ENCODE measurements at places on chromosomes 1 and 21.

DNA sequence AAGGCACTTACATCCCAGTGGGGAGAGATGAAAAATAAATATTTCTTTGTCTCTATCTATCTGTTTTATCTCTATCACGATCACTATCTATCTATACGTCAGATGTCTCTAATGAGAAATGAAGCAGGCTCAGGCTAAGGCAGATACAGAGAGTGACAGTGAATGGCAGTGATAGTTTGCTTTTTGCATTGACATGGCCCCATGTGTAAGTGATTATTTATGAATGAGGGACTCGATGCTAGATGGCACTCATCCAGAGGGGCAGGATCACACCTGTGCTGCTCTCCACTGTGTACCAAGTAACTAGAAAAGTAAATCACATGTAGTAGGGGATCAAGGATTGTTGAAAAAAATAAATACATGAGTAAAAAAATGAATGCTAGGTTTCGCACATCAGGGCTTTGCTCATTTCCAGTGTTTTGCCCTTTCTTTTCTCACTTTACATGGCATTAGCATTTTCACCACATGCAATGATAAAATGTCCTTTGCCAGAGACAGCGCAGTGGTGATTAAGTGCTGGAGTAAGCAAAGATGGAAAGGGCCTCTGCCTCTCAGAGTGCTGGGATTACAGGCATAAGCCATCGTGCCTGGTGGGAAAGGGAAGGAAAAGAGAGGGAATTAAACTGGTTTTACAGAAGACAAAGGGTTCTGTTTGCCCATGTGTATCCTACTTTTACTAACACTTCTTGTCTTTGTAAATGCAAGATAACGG is 16.5 kb downstream of the TBX19 start:
- DNase-seq: no peak

DNA sequence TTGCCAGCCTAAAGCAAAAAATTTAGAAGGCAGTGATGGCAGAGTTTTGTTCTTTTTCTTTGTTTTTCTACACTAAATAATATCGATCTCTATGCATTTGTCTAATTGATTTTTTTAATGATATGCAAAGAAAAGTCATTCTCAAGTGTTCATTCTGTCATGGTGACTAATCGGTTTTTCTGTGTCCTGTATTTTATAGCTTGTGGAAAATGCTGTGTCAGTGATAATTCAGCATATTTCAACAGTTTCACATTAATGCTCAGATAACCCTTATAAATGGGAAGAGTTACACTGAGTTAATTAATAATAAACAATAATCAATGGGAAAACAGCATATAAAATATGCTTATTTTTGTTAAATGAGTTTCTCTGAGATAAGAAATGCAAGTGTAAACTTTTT is 824.9 kb downstream of the AMY1C start:
- DNase-seq: no peak

- no peak for DNase-seq
Observed at GRCh38 chr1:143736562-143736961, 235.2 kb downstream of the FAM72C start.

- no peak for DNase-seq
Observed at GRCh38 chr1:82994616-82995263, 1004.2 kb downstream of the TTLL7 start.

DNA sequence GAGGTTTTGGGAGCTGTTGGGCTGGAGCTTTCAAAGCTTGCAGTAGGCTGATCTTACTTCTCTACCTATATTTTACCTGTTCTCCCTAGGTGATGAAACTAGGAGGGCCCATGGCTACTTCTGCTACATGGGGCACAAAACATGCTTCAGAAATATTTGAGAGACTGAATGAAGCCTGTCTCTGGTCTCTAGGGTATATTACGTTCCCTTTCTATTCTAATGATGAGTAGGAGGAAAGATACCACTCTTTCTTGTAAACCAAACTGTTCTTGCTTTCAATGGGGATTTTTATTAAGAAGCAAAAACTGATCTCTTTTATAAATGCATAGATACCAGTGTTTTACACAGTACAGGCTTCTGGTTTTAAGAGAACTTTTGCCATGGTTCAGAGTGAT is 103.1 kb downstream of the GALNT2 start:
- DNase-seq: no peak

DNA sequence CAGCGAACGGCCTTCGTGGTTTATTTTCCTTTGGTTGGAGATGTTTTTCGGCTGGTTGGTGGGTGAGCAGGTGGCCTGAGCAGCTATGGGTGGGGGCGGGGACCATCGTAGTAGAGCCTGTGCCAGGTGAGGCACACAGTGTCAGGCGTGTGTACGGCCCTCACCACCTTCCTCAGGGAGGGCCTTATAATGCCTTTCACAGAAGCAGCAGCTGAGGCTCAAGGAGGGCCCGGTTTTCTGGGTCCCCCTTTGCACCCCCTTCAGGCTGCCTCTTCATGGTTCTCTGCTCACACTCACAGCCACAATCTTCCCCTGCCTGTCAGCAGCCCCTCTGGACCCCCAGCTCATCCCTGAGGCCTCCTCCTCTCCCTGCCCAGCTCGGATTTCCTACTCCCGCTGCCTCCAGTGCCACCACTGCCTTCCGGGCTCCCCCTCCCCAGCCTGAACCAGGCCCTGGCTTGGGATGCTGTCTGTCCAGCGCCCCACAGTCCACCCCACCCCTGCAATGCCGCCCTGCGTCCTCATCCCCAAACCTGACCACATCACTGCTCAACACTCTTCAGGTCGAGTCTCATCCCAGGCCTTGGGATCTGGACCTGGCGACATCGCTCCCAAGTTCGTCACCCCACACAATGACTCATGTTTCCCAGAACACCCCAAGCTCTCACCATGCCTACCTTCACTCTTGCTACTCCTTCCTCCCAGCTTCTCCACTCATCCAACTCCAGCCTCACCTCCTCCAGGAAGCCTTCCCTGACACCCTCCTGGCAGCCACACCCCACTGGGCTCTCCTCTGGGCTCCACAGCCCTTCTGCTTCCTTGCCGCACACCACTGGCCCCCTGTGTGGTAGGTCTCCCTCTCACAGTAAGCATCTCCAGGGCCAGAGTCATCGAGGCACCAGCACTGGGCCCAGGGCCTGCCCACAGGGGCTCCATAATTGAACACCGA is 53.9 kb downstream of the DMRTB1 start:
- no peak for DNase-seq

DNA sequence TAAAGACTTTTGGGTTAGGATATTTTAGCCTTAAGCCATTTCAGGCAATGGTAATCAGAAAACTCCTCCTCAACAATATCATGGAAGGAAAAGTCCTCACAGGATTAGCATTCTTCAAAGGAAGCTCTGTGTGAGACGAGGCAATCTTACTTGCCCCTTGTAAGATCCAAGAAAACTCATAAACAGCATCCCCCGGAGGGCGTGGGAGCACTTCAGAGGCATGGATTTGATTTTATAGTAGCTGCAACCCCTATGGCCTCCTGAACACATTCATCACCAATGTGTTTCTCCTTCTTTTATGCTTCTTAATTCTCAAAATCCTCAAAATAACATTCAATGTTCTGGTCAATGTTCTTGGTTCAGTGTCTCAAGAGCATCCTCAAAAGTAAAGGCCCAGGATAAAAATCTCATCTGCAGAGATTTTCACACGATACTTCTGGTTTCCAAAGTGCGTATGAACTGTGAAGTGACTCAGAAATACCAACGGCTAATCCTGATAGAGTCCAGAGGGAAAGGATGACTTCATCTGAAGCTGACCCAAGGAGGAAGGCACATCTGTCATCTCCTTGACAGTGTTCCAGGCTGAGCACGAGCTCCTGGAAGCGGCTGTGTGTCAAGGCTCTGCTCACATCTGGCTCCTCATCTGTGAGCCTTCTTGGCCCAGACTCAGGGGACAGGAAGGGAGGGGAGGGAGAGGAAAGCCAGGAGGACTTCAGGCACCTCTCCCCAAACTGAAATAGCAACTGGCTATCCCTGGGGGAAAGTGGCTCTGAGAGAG is 49.3 kb upstream of the PSEN2 start:
- DNase-seq: peak; percentile 87

DNA sequence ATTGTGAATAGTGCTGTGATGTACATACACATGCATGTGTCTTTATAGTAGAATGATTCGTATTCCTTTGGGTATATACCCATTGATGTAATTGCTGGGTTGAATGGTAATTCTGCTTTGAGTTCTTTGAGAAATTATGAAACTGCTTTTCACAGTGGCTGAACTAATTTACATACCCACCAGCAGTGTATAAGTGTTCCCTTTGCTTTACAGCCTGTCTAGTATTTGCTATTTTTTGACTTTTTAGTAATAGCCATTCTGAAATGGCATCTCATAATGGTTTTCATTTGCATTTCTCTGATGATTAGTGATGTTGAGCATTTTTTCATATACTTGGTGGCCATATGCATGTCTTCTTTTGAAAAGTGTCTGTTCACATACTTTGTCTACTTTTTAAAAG is 54.5 kb upstream of the FAM78B start:
- no peak for DNase-seq

- DNase-seq: no peak
Observed at GRCh38 chr21:35737899-35738346, 322.4 kb downstream of the SETD4 start.

GRCh38 chr1:7292714-7293419 is 478.2 kb upstream of the VAMP3 start:
- DNase-seq: no peak

GRCh38 chr1:61742620-61743430 is 545 bp downstream of the PATJ start:
- DNase-seq: peak; percentile 61

GRCh38 chr1:41501581-41501980 is 17.1 kb upstream of the EDN2 start:
- DNase-seq: no peak

- DNase-seq: peak; percentile 99
Observed at GRCh38 chr1:41713557-41714327, 205.0 kb downstream of the HIVEP3 start.

- no peak for DNase-seq
Observed at GRCh38 chr1:19078536-19078935, 122.1 kb upstream of the IFFO2 start.

GRCh38 chr1:78797108-78797781 is 147.6 kb downstream of the IFI44 start:
- no peak for DNase-seq

GRCh38 chr21:45436351-45437065 is 31.5 kb downstream of the COL18A1 start:
- DNase-seq: no peak

DNA sequence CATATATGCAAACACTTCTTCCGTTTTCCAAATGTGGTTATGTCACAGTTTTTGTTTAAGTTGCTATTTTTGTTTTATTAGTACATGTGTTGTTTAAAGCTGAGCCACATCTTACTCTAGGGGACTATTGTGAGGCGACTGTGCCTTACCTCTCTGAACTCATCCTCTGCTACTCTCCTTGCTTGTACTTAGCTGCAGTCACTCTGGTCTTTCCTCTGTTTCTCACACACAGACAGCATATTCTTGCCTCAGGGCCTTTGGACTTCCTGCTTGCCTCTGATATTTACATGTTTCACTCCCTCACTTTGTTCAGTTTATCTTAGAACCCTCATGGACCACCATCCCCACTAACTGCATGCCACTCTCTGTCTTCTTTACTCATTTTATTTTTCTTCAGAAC is 101.1 kb downstream of the MACF1 start:
- no peak for DNase-seq

DNA sequence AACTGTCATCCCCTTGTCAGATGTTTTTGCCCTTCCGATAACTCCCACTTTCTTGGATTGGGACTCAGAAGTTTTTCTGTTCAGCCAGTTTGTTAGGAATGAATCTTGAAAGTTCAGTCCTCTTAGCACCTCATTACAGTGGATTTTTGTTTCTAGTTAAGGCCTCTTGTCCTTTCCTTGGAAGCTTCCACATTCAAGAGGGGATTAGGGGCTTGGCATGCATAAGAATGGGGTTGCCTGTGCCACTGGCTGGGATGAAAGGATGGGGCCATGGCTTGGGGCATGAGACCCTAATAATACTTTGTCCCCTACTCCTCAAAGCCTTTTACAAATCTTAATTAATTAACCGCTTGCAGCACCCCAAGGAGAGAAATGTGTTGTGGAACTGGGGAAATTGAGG is 2.4 kb upstream of the DHDDS start:
- no peak for DNase-seq

DNA sequence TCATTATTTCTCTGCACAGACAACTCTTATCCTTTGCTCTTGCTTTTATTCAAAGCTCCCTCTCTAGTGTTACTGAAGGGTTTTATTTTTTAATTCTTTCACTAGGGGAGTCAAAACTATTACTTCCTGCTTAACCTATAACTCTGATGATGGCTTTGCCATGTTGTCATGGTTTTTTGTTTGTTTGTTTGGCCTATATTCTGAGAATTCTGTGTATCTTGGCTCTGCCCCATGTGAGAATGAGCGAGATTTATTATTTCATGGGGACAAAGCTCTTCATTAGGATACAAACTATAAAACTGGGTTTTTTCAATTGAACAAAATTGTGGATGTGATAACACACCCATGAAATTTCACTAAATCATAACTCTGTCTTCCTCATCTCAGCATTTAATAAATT is 190.5 kb upstream of the C1orf105 start:
- no peak for DNase-seq

DNA sequence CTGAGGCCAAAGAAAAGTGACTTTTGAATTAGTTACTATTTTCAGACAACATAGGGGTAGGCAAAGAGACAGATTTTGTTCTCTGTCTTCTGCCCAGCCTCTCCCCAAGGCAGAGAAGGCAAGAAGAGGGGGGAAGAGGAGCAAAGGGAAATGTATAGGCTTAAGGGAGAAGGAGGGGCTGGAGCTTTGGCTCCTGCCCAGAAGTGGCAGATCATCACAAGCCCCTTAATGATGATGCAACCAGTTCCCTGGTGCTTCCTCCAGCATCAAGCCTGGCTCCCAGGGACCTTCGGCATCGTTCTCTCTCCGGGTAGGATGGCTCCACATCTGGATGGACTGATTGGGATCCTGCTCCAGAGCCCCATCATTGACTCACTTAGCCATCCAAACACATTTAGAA is 112.8 kb downstream of the KCND3 start:
- DNase-seq: no peak

GRCh38 chr1:233294913-233295236 is 650 bp downstream of the PCNX2 start:
- DNase-seq: peak; percentile 34

GRCh38 chr1:195738966-195739650 is 869.1 kb downstream of the KCNT2 start:
- DNase-seq: no peak

- no peak for DNase-seq
Observed at GRCh38 chr1:119703666-119704450, 7.9 kb upstream of the PHGDH start.

DNA sequence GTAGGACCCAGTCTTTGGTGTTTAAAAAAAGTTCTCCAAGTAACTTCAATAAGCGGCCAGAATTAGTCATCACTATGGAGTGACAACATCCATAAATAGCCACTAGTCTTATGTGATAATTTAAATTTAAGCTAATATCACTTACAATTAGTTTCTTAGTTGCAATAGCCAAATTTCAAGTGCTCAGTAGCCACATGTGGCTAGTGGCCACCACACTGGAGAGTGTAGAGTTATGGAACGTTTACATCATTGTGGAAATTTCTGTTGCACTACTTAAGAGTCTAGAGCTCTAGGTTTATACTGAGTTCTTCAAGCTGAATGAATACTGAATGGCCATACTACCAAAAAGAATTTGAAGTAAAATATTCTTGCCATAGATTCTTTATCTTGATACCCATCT is 121.1 kb downstream of the RUNX1 start:
- DNase-seq: no peak
